Thoracic aorta (tissue), 2 donors: ENCODE measurements at places on chromosomes 5 and 9.

DNA sequence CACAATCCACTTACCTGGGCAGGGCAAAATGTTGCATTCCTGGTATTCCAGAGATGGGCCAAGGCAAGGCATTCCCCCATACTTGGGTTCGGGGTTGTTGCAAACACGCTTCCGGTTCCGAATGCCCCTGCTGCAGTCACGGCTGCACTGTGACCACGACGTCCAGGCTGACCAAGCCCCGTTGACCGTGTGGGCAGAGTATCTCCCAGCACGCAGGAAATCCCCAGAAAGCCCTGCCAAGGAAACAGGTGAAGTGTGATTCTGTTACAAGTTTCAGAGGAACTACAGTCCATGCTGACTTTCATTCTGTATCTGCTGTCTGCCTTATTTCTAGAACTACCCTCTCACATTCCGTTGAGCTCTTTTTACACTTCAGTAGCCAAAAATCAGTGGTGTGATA, 483.0 kb downstream of the SEMA5A start:
- no peak for DNase-seq

DNA sequence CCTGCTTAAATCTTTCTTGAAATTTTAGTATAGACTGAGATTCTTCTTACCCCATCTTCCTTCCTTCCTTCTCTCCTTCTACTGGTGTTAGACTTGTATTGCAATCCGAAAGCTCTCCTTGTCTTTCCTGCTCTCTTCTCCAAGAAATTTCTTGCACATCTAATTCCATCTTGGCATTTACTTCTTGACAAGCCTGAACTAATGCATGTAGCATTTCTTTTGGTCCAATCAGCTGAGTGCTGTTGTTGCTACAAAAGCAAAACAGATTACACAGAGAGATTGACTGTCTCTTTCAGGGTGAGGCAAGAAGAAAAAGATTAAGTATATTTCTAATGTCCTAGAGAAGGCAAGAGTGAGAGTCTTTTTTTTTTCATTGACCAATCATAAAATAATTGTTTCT, 51.6 kb upstream of the MAP1B start:
- no peak for DNase-seq

GRCh38 chr9:69895659-69896058, 75.0 kb downstream of the CFAP95 start:
- no peak for DNase-seq

DNA sequence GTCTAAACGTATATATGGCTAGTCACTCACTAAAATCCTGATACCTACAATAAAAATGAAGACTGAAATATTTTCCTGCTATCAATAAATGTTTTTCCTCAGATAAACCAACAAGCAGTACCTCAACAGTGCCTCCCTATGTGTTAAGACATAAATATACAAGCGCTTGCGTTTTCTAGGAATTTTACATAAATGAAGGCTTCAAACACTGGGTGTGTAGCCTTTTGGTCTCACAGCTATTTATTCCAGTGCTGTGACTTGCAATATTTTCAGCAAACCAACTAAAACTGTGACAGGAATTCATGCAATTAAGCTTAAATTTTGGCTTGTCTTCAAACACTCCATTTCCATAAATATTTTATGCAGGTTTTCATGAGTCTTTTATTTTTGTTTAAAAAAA, 437.0 kb downstream of the BNC2 start:
- DNase-seq = no peak

DNA sequence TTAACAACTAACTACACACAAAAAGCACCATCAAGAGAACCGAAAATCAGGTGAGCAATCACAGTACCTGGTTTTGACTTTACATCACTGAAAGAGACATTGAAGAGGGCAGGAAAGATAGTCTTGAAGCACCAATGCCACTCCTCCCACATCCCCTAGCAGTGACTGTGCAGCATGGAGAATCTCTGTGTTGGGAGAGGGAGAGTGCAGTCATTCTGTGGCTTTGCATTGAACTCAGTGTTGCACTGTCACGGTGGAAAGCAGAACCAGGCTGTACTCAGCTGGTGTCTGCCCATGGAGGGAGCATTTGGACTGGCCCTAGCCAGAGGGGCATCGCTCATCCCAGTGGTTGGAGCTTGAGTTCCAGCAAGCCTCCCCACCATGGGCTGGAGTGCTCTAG, 40.4 kb downstream of the C5 start:
- no peak for DNase-seq

DNA sequence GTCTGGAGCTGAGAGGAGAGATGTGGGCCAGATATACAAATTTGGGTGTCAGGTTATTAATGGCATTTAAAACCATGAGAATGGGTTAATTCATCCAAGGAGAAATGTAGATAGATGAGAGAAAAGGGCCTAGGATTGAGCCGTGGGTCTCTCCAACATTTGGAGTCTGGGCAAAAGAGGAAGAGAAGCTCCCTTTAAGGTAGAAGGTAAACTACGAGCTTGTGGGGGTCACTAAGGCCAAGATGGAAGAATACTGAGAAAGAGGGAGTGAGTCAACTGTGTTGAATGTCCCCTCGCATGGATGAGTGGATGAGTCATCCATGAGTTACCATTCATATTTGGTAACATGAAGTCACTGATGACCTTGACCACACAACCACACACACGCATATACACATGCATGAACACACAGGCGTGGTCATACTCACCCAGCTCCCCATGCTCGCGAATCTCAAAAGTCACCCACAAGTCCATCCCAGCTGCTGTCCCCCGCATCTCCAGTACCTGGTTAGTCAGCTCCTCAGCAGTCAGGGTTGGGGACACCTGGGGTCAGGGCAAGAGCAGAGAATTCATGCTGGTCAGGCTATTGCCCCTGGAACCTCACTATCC, 6.8 kb upstream of the FCHSD1 start:
- DNase-seq = no peak

DNA sequence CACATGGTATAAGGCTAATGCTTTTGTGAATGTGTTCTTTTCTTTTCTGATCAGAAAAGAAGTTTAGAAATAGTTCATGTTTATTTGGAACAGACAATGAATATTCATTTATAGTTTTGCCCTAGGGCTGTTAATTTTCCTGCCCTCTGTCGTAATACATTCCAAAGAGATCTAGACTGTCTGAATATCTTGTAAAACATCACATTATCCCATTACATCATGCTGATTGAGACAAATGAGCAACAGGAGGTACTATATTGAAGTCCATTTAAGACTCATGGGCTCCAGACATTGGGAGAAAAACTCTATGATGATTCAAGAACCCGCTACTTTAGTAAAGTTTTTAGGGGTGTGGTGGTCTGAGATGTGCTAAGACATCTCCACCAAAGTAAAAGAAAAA, 121.2 kb upstream of the MAP1B start:
- no peak for DNase-seq

DNA sequence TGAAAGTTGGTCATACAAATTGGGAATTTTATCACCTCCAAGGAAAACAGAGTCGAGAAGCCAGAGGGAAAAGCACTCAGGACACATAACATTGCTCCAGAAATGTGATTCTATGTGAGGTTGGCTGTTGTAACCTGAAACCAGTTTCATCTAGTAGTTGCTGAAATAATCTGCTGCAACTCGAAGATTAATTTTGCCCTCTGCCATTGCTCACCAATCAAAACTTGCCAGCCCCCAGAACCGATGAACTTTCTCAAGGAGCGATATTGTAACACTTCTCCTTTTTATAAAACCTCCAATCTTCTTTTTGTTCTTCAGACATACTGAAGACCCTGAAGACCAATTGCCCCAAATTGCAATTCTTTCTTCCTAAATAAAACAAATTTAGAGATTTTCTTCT, 31.1 kb downstream of the C5orf58 start:
- no peak for DNase-seq
